ENCODE measurements at places on chromosomes 3 and 15.

GRCh38 chr3:126337980-126338651 lies 19.1 kb downstream of the KLF15 start:
- DNase-seq = no peak

DNA sequence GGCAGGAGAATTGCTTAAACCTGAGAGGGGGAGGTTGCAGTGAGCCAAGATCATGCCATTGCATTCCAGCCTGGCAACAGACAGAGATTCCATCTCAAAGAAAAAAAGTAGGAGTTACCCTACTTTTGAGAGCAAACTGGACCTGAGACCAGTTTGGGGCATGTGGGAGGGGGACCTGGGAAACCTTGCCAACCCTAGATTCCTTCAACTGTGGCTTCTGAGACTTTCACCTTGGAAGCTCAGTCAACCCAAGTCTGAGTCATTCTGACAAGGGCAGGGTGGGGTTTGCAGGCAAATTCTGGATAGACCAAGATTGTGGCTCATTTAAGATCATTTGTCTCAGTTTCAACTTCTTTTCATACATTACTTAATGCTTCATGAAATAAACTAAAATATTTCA lies 23.8 kb upstream of the SIAH2 start:
- no peak for DNase-seq

- DNase-seq = no peak
Observed at GRCh38 chr3:171640520-171641412, 169.5 kb downstream of the PLD1 start.

DNA sequence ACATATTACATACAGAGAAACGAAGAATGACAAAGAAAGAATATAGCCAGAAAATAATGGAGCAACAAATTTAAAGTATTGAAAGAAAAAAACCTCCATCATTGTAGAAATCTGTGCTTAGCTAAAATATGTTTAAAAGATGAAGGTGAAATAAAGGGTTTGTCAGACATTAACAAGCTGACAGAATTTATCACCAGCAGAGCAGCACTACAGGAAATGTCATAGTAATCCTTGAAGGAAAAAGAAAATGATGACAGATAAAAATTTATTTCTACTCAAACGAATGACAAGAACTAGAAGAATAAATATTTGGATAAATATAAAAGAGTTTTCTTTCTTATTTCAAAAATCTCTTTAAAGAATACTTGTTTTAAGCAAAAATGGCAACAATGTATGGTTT lies 40.6 kb upstream of the OTOL1 start:
- DNase-seq = no peak

Measured in NCI-H187 treated with DMSO at 0.1 percent for 48 hours (cell line).